ENCODE measurements at places on chromosomes 4 and X.

DNA sequence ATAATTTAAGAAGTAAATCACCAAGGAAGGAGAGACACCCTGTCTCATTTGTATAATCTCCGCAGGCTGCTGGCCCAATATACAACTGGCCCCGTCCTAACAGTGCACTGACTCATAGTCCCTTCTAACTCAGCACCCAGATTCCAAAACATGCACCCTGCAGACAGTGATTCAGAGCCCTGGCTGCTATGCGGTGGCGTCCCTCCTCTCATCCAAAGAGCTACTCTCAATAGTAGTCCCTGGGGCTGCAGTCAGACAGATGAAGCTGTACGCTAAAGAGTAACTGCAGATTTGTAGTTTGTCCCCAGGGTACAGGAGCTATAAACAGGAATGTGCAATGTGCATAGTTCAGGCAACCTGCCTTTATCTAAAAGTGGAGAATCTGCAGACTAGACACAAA is 23.0 kb downstream of the GABRA3 start:
- no peak for DNase-seq

DNA sequence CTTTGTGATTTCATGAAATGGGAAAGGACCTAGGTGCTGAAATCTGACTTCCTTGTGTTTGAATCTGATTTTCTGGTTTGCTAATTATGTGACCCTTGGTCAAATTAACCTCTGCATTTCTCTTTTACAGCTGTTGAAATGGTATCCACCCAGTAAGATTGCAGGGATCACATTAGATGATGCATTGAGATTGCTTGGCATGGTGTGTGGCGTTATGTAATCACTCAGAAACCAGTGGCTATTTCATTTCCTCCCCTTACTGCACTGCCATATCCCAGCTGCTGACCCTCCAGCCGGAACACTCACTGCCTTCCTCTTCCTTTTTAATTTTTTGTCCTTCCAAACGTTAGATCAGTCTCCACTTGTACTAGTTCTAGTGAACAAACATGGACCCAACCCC is 79.0 kb downstream of the KLHL8 start:
- no peak for DNase-seq

DNA sequence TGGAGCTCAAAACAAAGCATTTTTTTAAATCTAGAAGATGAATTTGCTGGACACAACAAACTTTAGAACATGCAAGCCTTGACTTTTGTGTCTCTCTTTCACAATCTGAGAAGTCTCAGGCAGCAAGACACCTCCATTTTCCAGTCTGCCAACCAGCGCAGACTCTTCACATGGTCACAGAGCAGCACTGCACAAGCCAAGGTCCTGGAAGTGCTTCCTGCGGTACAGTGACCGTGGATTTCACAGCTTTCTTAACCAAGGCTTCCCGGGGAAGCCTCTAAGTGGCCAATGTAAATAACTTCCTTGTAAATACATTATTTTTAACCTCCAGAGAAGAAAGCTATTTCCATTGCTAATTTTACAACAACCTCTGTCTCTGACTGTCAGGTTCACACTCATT is 31.2 kb downstream of the ZNF827 start:
- no peak for DNase-seq

- DNase-seq = no peak
These were observed 114.2 kb upstream of the GRXCR1 start for GRCh38 chr4:42778349-42778748.

GRCh38 chr4:150664935-150665334 is 83.0 kb downstream of the MAB21L2 start:
- DNase-seq = no peak

- no peak for DNase-seq
These were observed 1393.1 kb upstream of the DIAPH2 start for GRCh38 chrX:95291561-95291960.

Data from activated T-helper 9 cell treated with anti-CD3 and anti-CD28 coated beads, Interleukin-2, amount 50 U/mL, for 16 hours (primary cell).